ENCODE measurements at places on chromosomes 12 and 14. TPM values are rescaled to one million over a fixed set of nuclear protein-coding genes. Genes with fewer than 3 reads are reported as not detected.
A peak's percentile ranks its signal among the peaks of the same experiment; 100 is the strongest.

DNA sequence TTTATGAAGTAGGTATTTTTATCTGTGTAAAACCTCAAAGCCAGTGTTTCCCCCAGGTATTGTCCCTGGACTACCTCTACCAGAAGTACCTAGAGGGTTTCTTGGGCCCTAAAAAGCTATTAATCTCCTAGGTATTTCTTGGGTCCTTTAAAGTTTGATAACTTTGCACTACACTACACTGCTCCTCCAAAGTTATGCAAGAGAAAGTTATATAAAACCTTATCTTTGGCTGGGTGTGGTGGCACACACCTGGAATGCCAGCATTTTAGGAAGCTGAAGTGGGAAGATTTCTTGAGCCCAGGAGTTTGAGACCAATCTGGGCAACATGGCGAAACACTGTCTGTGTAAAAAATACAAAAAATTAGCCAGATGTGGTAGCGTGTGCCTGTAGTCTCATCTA, 34.9 kb downstream of the PTPN21 start:
- no peak for DNase-seq

Gene RNF212B
- not detected for total RNA-seq

DNA sequence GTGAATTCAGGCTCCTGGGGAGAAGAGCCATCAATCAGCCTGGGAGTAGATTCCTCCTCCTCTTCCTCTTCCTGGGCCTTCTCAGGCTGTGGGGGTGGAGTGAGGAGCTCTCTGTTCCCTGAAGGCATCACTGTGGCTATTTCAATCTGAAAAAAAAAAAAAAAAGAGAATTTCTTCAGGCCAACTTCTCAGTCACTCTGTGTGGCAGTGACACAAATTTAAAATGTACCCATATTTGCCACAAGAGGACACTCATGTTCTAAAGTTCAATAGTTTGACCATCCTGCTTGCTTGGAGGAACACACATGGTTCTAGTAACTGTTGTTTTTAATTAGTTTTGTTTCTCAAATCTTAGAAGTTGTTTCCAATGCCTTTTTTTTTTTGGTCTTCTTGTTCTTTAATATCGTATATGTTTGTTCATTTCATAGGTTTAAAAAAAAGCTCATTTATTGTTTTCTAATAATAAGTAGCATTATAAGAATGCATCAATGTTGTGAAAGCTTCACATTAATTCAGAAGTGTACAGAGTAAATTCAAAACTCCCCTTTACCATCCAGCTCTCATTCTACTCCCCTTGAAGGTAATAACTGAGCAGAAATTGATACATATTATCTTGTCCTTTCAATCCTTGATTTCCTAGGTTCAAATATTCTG, 23.3 kb upstream of the CCER1 start:
- DNase-seq = no peak

- DNase-seq = no peak
Measured at GRCh38 chr12:62363506-62363905, 103.1 kb upstream of the MON2 start.

Gene KRT81
- total RNA-seq = not detected

- no peak for DNase-seq
Measured at GRCh38 chr14:78314484-78314883, 144.3 kb downstream of the NRXN3 start.

DNA sequence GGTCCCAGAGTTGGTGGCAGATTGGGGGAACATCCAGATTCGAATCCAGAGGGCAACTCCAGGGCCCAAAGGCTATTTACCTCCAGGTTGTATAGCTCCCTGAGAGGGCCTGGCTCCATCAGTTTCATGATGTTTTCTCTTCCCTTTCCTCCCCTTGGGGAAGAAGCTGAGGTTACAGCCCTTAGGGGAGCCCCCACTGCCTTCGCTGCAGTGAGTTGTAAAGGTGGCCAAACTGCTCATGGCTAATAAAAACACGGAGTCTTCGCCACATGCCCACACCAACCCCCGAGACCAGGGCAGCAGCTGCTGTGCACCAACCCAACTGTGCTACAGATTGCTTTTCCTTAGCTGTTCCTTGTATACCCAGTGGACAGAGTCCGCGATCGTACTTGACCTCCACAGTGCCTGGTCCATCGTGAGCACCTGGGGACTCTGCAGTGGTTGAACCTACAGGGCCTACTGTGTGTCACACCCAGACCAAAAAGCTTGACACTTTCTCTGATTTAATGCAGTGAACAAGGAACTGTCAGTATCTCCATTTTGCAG, 20.9 kb downstream of the GALNT16 start:
- DNase-seq = no peak

DNA sequence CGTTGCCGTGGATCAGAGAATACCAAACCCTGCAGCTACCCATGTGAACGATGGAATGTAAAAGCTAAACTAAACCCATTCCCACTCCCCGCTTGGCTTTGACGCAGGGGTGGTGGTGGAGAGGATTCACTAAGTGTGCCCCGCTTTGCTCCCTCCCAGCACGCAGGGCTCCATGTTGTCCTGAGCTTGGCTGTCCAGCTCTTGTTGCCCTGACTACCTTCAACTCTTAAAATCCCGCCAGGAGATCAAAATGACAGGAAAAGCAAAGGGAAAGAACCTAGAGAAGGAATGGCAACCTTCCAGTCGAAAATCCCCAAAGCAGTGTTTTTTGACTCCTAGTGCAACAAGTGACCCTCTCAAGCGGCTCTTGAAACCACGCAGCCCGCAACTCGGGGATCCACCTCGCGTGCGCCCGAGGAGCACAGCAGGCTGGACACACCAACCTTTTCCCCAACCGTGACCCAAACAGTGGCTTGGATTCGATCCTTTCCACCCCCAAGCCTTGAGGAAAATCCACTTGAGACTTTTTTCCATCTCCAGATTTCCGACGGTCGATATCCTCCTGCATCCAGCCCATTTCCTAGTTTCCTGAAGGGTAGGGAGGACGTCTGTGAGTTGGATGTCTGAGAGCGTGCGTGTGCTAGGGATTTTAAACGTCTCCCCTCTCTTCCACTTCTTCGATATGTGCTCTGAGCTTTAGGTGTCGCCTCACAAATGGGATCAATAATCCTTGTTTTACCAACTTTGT, 1.4 kb downstream of the SYT10 start:
- DNase-seq = no peak

DNA sequence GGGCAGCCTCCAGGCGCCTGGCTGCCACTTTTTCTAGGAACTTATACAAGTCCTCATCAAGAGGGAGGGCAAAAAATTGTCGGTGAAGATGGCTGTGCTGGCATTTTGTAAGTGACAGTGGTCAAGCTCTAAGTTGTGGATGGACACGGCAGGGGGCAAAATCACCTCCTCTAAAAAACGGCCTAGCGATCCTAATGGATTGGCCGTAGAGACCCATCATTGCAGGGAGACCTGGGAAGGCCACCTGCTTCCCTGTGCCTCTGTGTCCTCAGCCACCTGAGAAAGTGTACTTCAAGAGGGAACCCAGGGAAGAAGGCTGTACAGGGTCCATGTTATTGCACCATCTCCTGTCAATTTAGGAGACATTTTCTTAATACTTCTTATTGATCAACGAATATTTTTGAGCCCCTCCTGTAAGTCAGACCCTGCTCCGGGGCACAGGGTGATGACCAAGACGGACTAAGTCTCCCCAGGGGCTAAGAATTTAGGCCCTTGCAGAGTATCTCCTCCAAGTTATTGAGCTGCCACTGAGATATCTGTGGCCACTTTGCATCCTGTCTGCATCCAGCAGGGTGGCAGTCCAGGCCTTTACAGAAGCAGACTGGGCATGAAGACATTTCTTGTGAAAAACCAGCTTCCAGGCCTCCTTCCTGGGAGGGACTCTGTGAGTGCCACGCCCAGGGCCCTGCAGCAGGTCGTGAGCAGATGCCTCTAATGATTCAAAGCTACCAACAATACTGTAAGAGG, 40.5 kb downstream of the PSMA6 start:
- DNase-seq = no peak

DNA sequence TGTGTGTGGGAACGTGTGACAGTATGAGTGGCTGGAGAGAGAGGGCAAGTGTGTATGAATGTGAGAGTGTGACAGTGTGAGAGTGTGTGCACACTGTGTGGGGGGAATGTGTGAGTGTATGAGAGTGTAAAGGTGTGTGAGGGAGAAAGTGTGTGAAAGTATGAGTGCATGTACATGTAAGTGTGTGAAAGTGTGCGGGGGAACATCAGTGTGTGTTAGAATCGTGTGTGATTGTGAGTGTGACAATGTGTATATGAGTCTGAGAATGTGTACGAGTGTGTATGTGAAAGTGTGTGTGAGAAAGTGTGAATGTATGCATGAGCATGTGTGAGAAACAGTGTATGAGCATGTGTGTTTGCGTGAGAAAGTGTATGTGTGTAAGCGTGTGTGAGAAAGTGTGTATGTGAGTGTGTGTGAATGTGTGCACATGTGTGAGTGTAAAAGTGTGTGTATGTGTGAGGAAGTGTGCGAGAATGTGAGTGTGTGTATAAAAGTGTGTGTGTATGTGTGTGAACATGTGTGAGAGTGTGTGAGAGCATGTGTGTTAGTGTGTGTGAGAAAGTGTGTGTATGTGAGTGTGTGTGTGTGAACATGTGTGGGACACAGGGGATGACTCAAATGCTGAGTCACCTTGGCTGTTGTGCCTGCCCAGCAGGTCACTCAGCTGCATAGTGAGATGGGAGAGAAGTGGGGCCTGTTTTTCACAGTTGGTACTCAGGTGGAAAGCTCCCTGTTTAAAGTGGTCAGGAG, 220.5 kb upstream of the TBX3 start:
- DNase-seq = no peak

- no peak for DNase-seq
Measured at GRCh38 chr14:89498878-89499277, 81.8 kb upstream of the FOXN3 start.

DNA sequence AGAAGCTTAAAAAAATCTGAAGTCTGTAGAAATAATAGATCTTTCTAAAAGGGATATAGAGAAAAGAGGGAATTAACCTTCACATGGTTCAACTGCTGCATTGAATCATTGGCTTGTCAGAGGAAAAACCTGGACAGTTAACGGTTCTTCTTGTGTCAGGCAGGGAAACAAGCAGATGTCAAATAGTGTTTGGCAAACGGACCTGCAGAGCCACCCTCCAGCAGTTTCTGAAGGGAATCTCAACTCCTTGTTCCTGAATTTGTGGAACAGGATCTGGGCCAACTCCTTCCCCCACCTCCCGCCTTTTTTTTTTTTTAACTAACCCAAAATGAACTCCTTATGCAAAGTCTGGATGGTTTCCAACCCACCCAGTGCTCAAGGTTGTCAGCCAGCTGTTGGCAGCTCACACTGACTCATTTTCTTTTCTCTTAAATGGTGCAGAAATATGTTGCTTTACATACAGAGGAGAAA, 187.3 kb downstream of the CAND1 start:
- peak; percentile 25 for DNase-seq

DNA sequence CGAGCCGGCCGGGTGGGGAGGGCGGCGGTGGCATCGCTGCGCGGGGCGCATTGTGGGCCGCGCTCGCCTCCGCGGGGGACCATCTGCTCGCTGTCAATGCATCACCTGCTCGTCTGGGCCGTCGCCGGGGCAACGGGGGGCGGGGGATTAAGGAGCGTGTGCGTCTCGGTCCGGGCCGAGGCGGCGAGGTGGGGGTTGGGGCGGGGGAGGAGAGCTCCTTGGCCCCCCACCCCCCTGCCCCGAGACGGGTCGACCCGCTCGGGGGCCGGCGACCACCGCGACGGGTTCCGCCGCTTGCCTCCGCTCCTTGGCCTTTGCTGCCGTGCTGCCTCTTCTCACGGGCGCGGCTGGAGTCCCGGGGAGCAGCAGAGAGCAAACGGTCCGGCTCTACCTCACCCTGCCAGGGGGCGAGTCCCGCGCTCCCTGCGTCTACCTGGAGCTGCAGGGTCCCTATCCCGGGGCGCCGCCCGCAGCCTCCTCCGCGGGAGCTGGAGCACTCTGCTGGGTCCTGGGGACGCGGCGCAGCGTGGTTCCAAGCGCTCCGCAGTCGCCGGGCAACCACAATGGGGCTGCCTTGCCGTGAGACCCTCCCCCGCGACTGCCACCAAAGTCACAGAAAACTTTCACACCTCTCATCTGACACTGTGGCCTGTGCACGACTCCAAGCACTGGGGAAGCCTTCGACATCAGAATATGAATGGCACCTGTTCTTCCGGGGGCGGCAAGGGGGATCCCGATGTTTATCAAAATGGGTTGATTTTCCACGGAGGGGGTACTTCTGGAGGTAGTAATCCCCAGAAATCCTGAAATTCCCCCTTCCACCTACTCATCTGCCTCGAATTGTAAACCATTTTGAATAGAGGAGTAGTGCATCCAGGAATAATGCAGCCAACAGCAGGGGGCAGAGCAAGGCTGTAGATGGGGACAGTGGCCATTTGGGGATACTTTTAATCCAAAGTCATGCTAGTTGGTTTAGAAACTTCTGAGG, at the start of gene C12orf42:
TSS of gene C12orf42 (minus strand) at position 500 of the 988 bp plus-strand sequence. CDS start 17,542 bp downstream, outside the sequence.
- DNase-seq = no peak

Gene CPNE6
- total RNA-seq = not detected

Gene NEUROD4
- not detected for total RNA-seq

- peak; percentile 59 for DNase-seq
Measured at GRCh38 chr14:68794851-68795596, 2.2 kb upstream of the ZFP36L1 start.

- DNase-seq = no peak
Measured at GRCh38 chr14:46788994-46789393, 137.4 kb upstream of the RPL10L start.

Gene GYS2
- not detected for total RNA-seq

DNA sequence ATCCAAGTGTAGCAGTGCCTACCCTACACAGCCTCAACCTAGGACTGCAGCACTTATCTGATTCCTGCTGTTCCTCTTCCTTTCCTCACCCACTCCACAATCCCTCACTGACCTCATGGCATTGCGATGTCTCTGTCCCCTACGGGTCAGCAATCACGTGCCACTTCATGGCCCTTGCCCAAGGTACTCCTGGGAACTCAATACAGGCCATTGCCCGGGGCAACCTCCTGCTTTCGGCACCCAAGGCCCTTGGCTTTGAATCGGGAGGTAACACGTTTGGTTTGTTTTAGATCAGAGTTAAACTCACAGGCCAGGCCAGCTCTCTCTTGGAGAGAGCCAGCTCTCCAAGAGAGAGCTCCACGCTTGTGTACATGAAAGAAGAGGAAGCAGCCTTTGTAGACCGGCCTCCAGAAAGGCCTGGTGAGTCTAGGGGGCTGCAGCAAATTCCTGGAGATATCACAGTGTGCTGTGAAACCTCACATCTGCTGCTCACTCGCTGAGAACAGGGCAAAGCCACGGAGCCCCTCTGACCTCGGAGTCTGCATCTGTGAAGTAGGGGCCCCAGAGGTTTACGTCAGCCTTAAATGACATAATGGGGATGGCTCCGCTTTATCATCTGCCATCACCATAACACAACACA, 12.2 kb downstream of the CLMN start:
- DNase-seq = peak; percentile 52

GRCh38 chr12:67523538-67523937, 125.0 kb upstream of the DYRK2 start:
- no peak for DNase-seq

Gene MORN3
- not detected for total RNA-seq

Gene RAB2B
- total RNA-seq = 16.9 TPM

GRCh38 chr12:112751844-112752243, 39.7 kb upstream of the RPH3A start:
- no peak for DNase-seq

GRCh38 chr14:60183741-60184140, 18.5 kb upstream of the DHRS7 start:
- DNase-seq = no peak
